ENCODE measurements at places on chromosomes 16 and 17. TPM values are rescaled to one million over a fixed set of nuclear protein-coding genes. Genes with fewer than 3 reads are reported as not detected.

DNA sequence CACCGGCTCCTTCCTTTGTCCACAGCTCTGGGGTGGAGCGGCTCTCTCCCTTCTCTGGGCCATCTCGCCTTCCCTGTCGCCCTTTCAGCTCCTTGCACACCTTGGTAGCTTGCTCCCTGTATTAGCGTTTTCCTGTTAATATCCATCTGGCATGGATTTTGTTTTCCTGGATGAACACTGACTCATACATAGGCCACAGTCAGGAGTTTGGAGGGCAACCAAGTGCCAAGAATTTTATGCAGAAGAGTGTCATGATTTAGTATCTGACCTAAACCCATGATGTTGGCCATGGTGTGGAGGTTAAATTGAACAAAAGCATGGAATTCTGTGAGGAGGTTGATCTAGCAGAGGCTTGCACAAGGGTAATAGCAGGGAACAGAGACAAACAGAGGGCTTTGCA is 180.9 kb downstream of the AIPL1 start:
- peak; percentile 41 for DNase-seq

GRCh38 chr17:40703652-40704051 is at the start of gene KRT24:
Gene KRT24 (minus strand): TSS chr17:40703752. CDS start chr17:40703693, 59 bp downstream.
- no peak for DNase-seq

DNA sequence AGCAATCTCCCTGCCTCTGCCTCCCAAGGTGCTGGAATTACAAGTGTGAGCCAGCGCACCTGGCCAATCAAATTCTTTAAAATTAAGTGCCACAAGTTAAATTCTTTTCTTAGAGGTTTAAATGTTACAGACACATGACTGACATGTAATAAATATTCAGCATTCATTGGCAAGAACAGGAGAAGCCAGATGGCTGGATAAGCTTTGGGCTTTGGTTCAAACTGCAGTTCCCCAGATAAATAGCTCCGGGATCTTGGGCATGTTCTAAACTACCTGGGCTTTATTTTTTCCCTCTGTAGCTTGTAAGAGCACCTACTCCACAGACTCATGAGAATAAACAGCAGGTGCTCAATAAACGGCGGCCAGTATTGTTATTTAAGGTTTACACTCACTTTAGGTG is 34.1 kb downstream of the ABAT start:
- no peak for DNase-seq

DNA sequence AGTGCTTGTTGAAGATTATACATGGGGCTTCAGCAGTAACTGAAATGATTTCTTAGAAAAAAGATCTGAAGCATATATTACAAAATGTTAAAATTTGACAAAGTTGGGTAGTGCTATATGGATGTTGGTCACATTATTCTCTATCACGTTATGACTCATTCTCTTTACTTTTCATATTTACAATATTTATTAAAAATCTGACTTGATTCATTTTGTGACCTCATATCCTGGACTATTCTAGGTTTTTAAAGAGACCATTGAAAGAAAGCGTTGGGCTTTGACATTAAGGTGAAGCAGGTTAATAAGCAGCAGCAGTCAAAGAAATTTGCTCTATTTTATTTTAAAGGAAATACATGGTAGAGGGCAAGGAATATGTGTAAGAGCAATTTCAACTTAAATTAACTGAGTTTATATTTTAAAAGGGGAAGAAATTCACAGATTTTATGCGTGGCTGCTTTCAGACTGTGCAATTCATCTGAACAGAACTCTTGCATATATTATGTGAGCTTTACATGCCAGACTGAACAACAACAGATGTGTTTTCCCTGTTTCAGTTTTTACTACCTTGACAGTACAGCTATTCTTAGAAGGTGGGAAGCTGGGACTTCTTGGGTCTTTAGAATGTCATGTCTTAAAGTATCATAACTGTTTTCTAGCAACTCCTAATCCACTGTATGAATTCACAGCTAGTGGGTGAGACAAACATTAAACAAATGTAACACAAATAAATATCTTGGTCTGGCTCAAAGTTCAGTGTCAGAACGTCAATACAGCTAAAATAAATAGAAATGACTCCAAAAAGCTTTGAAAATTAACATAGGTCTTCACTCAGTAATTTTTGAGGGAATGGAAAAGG is 10.4 kb upstream of the FAM20A start:
- DNase-seq: no peak

GRCh38 chr17:12673788-12674187 is 8.1 kb downstream of the MYOCD start:
- peak; percentile 30 for DNase-seq

GRCh38 chr17:57892820-57893595 is 43.2 kb upstream of the MRPS23 start:
- peak; percentile 97 for DNase-seq

GRCh38 chr16:13120091-13120490 is 218.7 kb downstream of the SHISA9 start:
- no peak for DNase-seq

- DNase-seq: no peak
Measured at GRCh38 chr16:14146445-14146844, 75.3 kb downstream of the MRTFB start.

DNA sequence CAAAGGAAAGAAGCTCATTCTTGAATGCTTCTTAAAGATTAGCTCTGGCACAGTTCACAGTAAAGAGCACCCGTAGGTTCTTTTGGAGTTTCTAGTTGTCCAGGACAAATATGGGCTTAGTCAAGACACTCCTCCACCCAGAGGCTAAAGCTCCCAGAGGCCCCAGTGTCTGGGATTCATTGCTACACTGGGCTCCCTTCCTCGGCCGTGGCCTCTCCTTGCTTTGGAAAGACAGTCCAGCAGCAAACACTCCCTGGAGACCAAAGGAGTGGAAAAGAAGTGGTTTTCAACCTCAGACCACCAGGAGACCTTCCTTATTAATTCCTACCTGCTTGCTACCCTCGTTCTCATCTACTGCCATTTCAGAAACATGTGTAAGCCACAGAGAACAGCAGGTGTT is 17.1 kb downstream of the PHB1 start:
- no peak for DNase-seq

DNA sequence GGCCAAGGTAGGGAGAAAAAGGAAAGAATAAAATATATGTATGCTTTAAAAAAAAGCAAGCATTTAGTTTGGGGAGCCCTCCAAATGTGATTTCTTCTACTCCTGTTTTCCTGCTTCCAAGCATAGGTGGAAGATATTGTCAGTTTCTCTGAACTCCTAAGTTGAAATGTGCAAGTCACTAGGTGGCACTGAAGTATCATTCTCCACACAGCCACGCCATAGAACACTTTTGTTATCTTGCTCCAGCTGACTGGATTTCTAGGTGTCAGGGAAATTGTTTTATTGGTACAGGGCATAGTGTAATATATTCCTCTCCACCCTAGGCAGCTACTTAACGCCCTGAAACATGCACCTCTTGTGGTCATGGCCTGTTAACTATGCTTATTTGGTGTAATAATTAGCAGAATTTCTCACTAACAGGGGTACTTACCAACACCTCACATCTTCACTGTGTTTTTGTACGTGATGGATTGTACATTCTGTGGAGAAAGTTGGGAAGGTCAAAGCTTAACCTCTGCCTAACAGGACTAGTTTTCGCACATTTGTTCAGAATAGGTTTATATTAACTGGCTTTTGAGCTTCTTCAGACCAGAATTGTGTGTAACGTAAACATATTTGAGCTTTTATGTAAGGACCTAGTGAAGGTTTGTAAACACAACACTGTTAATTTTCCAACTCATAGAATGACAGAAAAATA is 69.3 kb downstream of the FTO start:
- peak; percentile 80 for DNase-seq

DNA sequence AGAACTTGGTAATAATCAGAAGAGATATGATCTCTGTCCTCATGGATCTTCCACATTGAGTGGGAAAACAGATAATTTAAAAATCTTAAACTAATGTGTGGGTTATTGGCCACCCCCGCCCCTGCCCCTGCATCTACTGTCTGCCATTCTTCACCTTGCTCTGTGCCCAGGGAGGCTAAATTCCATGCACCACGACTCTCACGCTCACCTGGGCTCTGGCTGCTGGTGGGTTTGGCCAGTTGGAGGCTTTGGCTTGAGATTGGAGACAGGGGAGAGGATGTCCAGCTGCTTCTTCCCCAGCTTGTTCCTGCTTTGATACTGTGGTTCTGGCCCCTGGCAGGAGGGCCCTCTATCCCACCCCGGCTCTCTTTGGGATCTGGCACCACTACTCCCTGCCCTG is 127.9 kb downstream of the IRX5 start:
- no peak for DNase-seq

DNA sequence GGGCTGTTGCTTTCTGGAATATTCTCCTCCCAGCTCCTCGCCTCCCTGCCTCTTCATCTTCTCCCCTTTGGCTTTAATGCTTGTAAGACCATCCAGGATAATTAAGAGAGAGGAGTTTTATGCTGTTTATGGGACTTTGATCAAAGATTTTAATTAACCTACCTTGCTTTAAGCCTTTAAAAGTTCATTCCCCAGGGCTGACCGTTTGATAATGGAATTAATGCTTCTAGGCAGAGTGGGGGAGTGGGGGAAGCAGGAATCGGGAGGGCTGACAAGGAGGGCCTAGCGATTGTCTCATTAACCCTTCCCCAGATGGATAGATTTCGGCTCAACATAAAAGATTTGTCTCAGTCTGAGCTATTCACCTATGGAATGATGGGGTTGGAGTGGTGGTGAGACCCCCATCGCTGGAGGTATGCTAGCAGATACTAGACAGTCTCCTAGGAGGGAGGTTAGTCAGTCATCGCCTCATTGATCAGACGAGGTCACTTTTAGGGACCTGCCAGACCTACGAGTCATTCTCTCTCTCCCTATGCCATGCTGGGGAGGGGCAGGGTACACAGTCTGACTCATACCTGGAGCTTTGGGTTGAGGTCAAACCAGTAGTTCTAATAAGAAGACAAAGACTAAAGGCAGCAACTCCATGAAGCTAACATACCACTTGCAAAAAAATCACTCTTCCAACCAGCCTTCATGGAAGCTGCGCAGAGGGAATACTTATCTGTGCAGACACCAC is 236.6 kb upstream of the NLRP1 start:
- peak; percentile 37 for DNase-seq

GRCh38 chr17:49121696-49122292 is 10.8 kb upstream of the B4GALNT2 start:
- DNase-seq: no peak

GRCh38 chr17:19867079-19867328 is 732 bp downstream of the ULK2 start:
- DNase-seq: peak; percentile 68

DNA sequence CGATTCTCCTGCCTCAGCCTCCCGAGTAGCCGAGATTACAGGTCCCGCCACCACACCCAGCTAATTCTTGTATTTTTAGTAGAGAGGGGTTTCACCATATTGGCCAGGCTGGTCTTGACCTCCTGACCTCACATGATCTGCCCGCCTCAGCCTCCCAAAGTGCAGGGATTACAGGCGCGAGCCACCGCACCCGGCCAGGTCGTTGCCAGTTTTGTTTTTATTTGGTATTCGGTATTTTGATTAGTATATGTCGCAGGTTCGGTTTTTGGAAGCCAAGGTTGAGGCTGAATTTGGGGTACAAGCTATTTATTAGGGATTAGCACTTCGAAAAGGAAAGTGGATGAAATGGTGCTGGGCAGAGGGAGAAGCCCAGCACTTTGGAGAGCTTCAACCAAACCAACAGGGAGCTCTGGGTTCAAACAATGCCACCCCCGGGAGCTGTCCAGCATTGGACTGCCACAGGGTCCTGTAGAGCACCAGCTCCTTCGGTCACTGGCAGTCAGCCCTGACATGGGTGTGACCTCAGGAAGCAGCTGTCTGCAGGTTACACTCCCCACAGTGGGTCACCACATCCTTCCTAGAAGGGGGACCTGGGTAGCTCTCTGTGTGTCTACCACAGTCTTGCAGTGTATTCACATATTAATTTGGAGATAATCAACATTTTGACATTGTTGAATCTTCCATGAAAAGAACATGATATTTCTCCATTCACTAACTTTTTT is 1.5 kb upstream of the CLEC10A start:
- no peak for DNase-seq

DNA sequence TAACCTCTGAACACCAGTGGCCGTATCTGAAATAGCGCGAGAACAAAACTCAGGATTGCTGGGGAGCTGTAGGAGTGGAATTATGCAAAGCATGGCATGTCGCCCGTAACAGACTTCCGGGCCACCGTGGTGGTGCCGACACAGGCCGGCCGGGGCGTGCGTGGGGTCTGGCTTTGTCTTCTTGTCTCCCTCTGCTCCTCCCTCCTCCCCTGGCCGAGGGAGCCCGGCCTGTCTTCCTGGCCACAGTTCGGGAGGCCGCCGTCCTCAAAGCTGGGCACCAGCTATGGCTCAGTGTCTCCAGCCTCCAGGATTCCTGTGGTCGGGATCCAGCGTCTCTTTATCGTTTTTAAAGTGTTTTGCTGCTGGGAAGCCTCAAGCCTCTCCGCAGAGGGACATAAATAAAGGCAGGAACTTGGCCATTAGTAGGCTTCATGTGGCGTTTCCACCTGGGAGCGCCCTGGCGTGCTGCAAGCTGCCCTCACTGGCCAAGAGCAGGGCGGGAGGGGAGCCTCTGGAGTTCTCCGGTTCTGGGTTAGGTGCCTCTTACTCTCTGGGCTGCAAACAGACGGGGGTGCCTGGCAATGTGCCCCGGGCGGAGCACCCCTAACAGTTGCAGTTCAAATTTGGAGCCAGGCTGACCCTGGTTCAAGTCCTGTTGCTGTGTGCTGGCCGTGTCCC is 22.0 kb upstream of the NPTX1 start:
- DNase-seq: peak; percentile 57

DNA sequence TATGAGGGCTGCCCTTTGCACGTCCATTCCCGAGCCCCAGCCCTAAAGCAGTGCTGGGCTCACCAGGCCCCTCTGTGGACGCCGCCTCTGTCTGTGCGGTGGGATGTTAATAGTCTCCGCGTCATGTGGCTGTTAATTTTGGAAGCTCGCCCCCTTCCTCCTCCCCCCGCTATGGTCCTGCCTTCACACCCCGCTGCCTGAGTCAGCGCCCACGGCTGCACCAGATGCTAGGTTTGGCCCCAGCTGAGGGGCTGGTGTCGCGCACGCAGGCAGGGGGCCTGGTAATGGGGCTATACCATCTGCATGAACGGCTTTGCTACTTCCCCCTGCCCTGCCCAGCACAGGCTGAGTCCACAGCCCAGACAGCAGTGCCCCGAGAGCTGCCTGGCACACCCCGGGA is 4.1 kb upstream of the SSTR5 start:
- no peak for DNase-seq

DNA sequence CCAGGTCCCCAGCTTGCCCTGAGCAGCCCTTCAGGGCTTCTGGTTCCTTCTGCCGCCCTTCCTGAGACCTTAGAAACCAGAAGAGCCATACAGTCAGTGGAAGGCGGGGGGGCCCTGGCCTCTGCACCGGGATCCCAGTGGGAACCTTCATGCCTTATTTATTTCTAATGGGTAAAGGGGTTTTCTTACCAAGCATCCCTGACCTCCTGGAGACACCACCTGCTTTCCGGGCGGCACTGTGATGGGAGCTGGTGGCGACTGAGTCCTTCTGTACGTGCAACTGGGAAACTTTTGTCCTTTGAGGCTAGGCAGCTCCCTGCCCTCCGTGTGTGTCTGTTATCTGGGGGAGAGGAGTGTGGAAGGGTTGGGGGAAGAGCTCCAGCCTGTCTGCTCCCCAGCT is 7.2 kb upstream of the MRPL58 start:
- no peak for DNase-seq

- peak; percentile 15 for DNase-seq
Measured at GRCh38 chr16:89958068-89958467, 9.5 kb downstream of the DEF8 start.

Gene ESRP2
- total RNA-seq: 0.17 TPM

Gene ITGB3
- total RNA-seq: 13.1 TPM

Gene TMED6
- not detected for total RNA-seq

Gene HERPUD1
- 117 TPM for total RNA-seq

Data from fibroblast of lung (primary cell).